GM23248 (cell line): ENCODE measurements at places on chromosomes 12 and 14.

DNA sequence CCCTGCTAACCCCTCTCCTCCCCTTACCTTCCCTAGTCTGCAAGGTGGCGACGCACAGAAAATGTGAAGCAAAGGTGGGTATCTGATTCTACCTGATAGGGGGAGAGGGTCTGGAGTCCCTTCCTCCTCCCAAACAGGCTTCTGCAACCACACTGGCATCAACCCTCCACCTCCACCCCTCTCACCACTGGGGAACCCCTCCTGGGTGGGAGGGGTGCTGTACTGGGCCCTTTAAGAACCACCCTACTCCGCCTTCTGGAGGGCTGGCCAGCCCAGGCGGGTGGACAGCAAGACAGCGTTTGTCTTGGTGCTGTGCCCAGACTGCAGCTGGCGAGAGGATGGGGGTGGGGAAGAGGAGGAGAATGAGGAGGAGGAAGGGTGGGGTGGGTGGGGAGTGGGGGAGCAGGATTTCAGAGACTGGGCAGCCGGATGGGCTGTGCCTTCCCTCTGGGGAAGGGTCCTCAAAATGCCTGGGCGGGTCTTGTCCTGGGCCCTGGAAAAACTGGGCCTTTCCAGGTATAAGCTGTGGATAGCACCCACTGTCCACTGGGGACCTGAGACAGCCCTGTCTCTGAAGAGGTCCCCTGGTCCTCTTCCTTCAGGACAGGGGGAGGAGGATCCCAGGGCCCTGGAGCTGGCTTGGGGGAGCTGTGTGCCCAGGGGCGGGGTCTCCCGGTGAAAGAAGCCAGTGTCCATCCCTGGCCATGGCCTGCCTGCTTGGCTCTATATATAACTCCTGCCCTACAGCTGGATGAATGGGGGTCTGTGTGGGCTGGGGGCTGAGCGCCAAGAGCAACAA lies 2.8 kb downstream of the TNS2 start:
- peak; percentile 90 for DNase-seq

DNA sequence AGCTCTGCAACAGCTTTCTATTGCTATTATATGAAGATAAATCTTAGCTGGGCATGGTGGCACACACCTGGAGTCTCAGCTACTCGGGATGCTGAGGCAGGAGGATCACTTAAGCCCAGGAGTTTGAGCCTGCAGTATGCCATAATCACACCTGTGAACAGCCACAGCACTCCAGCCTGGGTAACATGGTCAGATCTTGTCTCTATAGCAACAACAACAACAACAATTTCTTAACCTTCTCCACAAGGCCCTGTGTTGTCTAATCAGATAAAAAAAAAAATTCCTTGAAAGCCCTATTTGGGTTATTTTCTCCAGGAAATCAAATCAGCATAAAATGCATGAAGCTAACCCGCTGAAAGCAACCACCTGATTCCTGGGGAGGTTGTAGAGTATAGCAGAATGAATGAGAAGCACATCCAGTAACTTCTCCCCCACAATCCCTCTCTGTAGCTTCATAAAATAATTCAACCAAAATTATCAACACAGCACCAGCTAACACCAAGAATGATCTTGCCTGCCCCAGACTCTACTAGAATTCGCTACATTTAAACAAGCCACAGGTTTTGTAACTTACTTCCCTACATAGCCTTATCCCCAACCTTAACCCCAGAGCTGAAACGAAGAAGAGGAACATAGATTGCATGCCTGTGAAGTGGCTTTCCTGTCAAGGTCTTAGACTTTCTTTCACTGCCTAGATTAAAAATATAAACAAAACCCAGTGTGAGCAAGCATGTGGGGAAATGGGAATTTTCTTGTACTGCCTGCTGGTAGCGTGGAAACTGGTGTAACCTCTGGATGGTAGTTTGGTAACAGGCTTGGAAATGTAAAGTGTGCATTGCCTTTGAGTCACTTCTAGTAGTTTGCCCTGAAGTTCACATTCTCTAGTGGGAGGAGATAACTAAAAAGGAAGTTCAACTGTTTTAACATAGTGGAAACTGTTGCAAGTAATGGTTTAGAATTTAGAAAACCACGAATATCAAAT lies 6.0 kb upstream of the STK38L start:
- peak; percentile 46 for DNase-seq

DNA sequence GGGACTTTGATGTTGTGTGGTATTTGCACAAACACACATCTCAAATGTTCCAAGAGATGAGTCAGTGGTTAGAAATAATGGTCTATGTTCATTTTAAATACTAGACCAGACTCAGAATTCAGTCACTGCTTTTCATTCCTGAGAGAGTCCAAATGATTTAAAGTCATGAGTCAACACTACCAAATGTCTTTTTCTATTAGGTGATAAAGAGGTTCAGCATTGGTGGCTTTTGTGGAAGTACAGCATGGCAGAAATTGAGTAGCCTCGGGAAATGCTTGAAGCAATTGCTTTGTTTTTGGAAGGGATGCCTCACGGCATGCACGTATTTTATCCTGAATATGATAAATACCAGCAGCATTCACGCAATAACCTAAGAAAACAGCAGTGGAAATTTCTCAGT lies 115.7 kb downstream of the DIO2 start:
- DNase-seq = peak; percentile 74

DNA sequence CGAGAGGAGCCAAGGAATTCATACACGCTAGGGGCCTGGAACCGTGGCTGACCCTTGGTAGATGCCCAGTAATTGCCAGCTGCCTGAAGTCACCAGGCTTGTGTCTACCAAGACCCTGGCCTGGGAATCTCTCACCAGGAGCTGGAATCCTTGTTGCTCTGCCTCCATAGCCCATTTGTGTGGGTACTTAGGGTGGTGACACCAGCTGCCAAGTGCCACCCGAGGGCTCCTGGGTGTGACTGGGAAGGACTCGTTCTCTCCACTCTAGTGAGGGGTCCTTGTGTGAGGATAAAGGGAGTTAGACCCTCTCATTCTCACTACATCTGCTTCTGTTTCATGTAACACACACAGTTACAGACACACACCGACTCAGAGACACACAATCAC lies 17.9 kb downstream of the SERPINA1 start:
- DNase-seq = no peak

- DNase-seq = peak; percentile 61
These were observed 1.1 kb downstream of the GPHN start for GRCh38 chr14:66508846-66509621.

DNA sequence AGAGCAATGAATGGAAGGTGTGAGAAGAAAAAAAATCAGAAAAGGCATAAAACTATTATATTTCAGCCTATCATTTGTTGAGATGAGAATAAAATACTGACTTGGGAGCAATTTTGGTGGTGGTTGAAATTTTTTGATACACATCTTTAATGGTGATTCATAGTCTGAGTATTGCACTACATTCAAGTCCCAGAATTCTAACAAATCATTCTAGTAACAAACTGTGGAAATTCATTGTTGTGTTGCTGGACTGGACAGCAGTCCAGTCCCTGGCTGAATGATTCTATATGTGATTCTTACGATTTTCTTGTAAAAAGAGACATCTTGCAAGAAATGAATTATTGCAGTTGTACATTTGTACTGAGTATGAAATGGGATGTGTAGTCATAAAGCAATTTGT lies 268.6 kb downstream of the TRHDE start:
- DNase-seq = peak; percentile 5

GRCh38 chr14:94181835-94182234 lies 7.7 kb downstream of the PPP4R4 start:
- no peak for DNase-seq

GRCh38 chr12:131608740-131609690 lies 101.9 kb upstream of the SFSWAP start:
- DNase-seq = peak; percentile 78

DNA sequence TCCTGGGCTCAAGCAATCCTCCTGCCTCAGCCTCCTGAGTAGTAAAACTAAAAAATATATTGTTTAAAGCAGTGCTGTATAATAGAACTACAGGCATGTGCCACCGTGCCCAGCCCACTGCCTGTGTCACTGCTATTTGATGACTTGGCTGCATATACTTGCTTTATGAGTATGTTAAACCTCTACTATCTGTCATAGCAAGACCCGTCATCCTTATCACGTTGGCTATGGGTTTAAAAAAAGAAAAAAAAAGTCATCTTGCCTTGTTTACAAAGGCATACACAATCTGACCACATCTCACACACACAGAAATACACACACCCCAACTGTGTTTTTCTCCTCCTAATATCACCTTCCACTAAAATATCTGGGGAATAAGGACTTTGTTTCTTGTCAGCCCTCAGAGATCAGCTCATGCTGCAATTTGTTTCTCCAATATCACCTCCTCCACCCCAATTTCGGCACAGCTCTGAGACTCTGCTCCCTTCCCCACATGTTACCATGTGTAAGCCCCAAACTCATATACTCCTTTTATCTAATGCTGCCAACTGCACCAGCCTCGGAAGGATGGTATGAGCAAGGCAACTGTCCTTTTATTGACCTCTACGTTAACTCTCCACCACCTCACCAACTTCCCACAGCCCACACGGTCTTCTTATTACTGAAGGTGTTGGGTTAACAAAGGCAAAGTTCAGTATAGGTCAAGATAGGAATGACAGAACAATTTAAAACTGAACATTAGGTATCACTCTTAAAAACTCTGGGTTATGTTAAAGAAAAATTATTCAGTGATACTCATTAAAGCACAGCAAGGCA lies 802 bp upstream of the TMPRSS12 start:
- no peak for DNase-seq

- DNase-seq = no peak
These were observed 44.5 kb downstream of the NUBPL start for GRCh38 chr14:31605702-31606101.

DNA sequence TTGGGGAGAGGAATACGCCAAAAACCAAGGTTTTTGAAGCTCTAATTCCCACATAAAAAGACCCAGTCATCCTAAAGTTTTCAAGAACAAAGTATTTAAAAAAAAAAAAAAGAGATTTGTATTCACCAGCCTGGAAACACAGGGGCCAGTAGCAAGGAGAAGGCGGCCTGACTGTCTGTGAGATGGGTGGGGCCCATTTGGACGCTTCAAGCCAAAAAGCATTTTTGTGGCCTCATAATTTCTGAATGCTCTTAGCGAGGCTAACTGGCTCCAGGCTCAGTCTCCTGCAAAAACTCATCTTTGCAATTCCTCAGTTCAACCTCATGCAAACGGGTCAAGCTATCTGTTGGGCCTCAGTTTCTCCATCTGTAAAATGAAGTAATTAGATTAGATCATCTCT lies 514.1 kb downstream of the MED13L start:
- peak; percentile 67 for DNase-seq

- no peak for DNase-seq
These were observed 40.0 kb downstream of the ZFYVE1 start for GRCh38 chr14:72986857-72987256.

- DNase-seq = no peak
These were observed 12.1 kb downstream of the SERPINA1 start for GRCh38 chr14:94376108-94376975.

DNA sequence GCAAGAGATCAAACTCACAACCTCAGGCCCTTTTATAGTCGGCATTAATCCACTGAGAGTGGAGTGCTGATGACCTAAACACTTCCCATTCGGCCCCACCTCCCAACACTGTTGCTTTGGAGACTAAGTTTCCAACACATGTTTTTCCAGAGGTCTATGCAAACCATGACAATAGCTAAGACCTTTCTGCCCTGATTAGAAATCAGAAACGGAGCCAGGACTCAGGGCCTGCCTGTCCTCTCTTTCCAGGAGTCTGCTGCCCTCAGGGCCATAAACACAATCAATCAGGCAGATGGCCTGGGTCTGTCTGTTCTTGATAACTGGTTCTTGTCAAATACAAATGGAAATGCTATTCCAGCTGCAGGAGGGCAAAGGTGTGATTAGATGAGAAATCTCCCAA lies 97.2 kb upstream of the PSMC1 start:
- no peak for DNase-seq

DNA sequence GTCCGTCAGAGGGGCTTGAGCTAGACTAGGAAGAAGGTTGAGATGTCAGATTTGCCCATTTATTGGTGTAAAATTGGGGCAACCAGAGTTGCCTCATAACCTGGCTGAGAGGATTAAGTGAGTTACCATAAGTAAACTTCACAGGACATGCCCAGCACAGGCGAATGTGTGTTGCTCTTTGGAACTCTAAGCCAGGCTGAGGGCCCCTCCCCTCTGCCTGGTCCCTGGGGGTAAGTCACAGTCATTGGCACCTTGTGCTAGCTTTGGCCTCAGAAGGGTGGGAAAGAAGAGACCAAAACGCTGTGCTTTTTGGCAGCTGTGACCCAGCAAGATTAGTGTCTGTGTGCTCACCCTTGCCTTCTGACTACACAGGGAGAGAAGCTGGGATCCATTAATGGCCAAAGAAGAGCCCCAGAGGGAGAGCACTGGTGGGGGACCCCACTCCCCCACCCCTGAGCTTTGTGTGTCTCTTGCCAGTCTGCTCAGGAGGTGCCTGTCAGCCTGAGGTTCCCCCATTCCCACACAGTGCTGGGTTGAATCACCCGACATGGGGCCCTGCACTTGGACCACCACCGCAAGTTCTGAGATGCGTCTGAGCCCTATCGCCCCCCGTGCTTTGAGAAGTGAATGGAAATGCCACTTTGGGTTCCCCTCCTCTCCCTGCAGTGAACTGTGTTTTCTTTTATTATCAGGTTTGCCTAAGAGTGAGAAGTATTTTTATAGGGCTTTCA lies 74.1 kb downstream of the CACNA1C start:
- no peak for DNase-seq

GRCh38 chr12:57243521-57244311 lies 7.3 kb downstream of the STAC3 start:
- peak; percentile 84 for DNase-seq

GRCh38 chr12:47838286-47838931 lies 18.7 kb upstream of the HDAC7 start:
- peak; percentile 71 for DNase-seq

DNA sequence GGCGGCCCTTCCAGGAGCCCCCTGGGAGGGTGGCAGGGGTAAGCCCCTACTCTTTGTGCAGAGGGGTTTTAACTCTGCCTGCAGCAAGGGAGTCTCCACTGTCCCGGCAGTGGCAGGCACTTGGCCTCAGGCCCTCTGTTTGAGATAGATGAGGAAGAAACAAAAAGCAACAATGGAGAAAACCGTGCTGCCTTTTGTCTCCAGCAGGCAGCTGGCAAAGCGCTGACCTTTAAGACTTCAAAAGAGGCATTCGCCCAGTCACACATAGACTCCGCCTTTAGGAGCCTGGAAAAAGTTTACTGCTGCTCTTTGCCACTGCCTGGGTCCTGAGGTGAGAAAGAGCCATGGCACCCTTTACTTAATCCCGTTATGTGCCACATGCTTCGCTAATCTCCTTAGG lies 158.2 kb upstream of the NTF3 start:
- DNase-seq = no peak
